ENCODE measurements at places on chromosomes 12 and 14. TPM values are rescaled to one million over a fixed set of nuclear protein-coding genes. Genes with fewer than 3 reads are reported as not detected.

- no peak overlapping the region for H3K4me3 ChIP-seq
- no peaks in the 10 kb centered on the region for H3K4me1 ChIP-seq
- no peak overlapping the region for H3K27ac ChIP-seq
Measured at GRCh38 chr12:2844786-2845185, 10.0 kb upstream of the NRIP2 start.

GRCh38 chr12:113050795-113051194, 5.7 kb upstream of the DTX1 start:
- H3K36me3 ChIP-seq, result no peaks in the 10 kb centered on the region
- DNase-seq, result no peak
- H3K4me3 ChIP-seq, result no peak overlapping the region

GRCh38 chr14:20782280-20782890, 1.3 kb downstream of the RNASE6 start:
- H3K4me3 ChIP-seq, result peak overlapping the region; percentile 82
- no peak for DNase-seq
- no peaks in the 10 kb centered on the region for H3K27me3 ChIP-seq
- no peaks in the 10 kb centered on the region for H3K36me3 ChIP-seq
- H3K27ac ChIP-seq, result peak overlapping the region; percentile 64

GRCh38 chr12:124809878-124810277, 53.8 kb downstream of the SCARB1 start:
- H3K36me3 ChIP-seq, result peaks cover 2% of the 10 kb centered on the region
- H3K4me3 ChIP-seq, result no peak overlapping the region
- no peaks in the 10 kb centered on the region for H3K4me1 ChIP-seq
- H3K27me3 ChIP-seq, result no peaks in the 10 kb centered on the region
- DNase-seq, result no peak

DNA sequence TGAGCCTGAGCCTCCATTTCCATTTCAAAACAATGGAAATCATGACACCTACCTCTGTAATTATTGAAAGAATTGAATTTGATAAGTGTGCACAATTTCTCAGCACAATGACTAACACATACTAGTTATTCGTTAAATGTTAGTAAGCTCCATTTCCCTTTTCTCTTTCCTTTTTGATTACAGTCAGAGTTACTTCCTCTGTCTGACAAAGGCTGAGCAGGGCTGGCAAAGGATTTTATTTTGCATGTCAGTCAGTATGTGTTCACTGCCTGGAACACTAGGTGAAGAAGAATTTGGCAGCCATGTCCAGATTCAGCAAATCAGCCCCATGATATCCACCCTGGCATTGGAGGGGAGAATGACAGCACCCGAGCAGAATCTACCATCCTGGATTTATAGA, 12.2 kb upstream of the RHOJ start:
- no peak overlapping the region for H3K27ac ChIP-seq
- H3K36me3 ChIP-seq, result no peaks in the 10 kb centered on the region
- no peak for DNase-seq
- H3K4me3 ChIP-seq, result no peak overlapping the region

DNA sequence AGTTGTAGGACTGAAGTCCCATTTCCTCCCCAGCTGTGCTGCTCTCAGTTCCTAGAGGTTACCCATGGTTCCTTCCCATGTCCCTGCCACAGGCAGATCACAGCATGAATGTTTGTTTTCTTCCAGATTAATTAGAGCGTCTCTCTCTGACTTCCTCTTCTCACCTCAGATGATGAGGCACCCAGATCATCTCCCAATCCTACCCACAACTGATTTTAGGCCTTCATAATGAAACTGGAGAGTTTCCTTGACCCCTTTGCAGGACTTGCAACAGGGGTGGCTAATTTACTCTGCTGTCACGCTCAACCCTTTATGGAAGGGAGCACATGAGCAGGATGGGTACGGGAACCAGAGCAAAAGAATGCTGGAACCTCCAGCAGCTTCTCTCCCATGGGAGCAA, 32.1 kb upstream of the TXNRD1 start:
- no peaks in the 10 kb centered on the region for H3K4me1 ChIP-seq
- no peaks in the 10 kb centered on the region for H3K36me3 ChIP-seq
- H3K4me3 ChIP-seq, result no peak overlapping the region
- H3K27ac ChIP-seq, result no peak overlapping the region

DNA sequence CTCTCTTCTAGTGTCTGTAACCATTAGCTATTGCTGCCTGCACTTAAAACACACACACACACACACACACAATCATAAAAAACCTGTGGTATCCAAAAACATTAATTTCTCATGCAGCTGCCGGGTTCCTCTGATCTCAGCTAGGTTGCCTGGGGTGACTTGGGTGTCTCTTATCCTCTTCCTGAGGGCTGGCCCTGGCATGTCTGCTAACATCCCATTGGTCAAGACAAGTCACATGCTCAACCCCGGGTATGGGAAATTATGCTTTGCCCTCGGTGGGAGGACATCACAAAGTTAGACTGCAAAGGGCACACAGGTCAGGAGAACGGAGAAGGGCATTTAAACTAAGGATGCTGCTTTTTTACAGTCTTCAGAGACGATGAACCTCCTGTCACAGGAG, 55.7 kb downstream of the TRPV4 start:
- H3K36me3 ChIP-seq, result no peaks in the 10 kb centered on the region
- DNase-seq, result peak; percentile 52
- H3K4me1 ChIP-seq, result peaks cover 10% of the 10 kb centered on the region

GRCh38 chr14:105315211-105315721, 718 bp downstream of the PACS2 start:
- H3K27me3 ChIP-seq, result no peaks in the 10 kb centered on the region
- H3K4me1 ChIP-seq, result peaks cover 43% of the 10 kb centered on the region

- H3K27me3 ChIP-seq, result peaks cover 9% of the 10 kb centered on the region
- no peak overlapping the region for H3K27ac ChIP-seq
- H3K4me1 ChIP-seq, result no peaks in the 10 kb centered on the region
- H3K36me3 ChIP-seq, result no peaks in the 10 kb centered on the region
- no peak for DNase-seq
Measured at GRCh38 chr12:108215458-108215857, 86.4 kb downstream of the WSCD2 start.

- H3K4me3 ChIP-seq, result no peak overlapping the region
- no peak overlapping the region for H3K27ac ChIP-seq
- no peaks in the 10 kb centered on the region for H3K27me3 ChIP-seq
- peaks cover 43% of the 10 kb centered on the region for H3K4me1 ChIP-seq
Measured at GRCh38 chr14:73058922-73059673, 764 bp downstream of the RBM25 start.

- no peaks in the 10 kb centered on the region for H3K4me1 ChIP-seq
- H3K27ac ChIP-seq, result no peak overlapping the region
- no peak overlapping the region for H3K4me3 ChIP-seq
- H3K27me3 ChIP-seq, result no peaks in the 10 kb centered on the region
Measured at GRCh38 chr14:104282332-104283196, 144.2 kb downstream of the KIF26A start.

DNA sequence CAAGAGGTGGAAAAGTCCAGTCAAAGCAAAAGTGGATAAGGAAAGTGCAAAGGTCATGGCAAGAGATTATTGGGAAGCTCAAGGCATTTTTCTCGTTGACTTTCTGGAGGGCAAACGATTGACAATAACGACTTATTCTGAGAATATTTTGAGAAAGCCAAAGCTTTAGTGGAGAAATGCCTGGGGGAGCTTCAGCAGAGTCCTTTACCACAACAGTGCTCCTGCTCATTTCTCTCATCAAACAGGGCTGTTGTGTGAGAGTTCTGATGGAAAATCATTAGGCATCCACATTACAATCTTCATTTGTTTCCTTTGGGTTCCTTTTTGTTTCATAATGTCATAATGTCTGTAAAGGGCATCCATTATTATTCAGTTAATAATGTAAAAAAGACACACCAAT, 26.9 kb downstream of the PRB3 start:
- no peaks in the 10 kb centered on the region for H3K4me1 ChIP-seq
- peaks cover 1% of the 10 kb centered on the region for H3K36me3 ChIP-seq
- no peaks in the 10 kb centered on the region for H3K27me3 ChIP-seq
- no peak overlapping the region for H3K27ac ChIP-seq
- no peak for DNase-seq

DNA sequence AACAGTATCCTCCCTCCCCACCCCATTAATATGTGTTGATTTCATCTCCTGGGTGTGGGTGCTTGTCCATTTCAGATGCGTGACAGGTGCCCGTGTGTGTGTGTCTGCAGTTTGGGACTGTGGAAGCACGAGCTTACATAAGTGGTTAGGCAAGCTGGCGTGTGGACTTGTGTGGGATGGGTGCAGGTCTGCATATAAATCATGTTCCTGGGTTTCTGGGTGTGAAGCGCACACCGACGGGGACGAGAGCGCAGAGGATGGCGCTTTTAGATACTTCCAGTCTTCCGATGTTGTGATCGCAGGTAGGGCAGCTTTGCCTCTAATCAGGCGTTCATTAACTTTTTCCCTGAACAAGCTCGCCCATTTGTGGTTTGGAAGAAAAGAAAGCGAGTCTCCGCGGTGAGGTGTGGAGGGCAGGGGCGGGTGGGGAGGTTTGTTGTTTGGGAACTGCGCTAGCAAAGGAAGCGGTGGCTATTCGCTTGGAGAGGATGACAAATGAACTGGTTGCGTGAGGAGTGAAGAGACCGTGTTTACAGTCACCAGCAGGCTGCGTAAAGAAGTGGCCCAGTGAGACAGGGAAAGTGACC, 865 bp downstream of the RGS6 start:
- H3K36me3 ChIP-seq, result no peaks in the 10 kb centered on the region
- H3K4me1 ChIP-seq, result peaks cover 25% of the 10 kb centered on the region
- peak overlapping the region; percentile 75 for H3K27ac ChIP-seq
- H3K27me3 ChIP-seq, result peaks cover 52% of the 10 kb centered on the region

- no peaks in the 10 kb centered on the region for H3K27me3 ChIP-seq
- H3K4me3 ChIP-seq, result no peak overlapping the region
- peaks cover 68% of the 10 kb centered on the region for H3K4me1 ChIP-seq
- no peak overlapping the region for H3K27ac ChIP-seq
Measured at GRCh38 chr12:93780101-93780641, 103.0 kb downstream of the CRADD start.

GRCh38 chr12:97801471-97802059, 339.0 kb downstream of the RMST start:
- no peak for DNase-seq
- H3K27ac ChIP-seq, result no peak overlapping the region
- no peaks in the 10 kb centered on the region for H3K4me1 ChIP-seq
- no peak overlapping the region for H3K4me3 ChIP-seq

- no peak overlapping the region for H3K4me3 ChIP-seq
- peaks cover 13% of the 10 kb centered on the region for H3K36me3 ChIP-seq
- DNase-seq, result no peak
- H3K4me1 ChIP-seq, result peaks cover 86% of the 10 kb centered on the region
- H3K27ac ChIP-seq, result no peak overlapping the region
Measured at GRCh38 chr12:104505095-104505818, 48.5 kb downstream of the CHST11 start.

DNA sequence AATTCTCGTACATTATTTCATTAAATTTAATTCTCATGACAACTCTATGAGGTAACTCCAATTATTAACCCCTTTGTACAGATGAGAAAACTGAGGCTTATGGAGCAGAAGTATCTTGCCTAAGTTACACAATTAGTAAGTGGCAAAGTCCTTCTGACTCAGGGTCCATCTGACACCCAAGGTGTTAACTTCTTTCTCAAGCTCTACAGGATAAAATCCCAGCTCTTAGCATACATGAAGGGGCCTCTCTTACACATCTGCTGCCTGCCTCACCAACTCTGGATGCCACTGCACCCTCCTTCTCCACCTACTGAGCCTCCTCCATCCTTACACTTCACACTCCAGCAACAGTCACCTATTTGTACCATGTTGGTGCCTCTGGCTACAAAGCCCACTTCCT, 4.3 kb upstream of the KRT72 start:
- no peak overlapping the region for H3K27ac ChIP-seq
- H3K4me1 ChIP-seq, result peaks cover 75% of the 10 kb centered on the region
- H3K4me3 ChIP-seq, result no peak overlapping the region
- DNase-seq, result no peak
- H3K36me3 ChIP-seq, result no peaks in the 10 kb centered on the region

DNA sequence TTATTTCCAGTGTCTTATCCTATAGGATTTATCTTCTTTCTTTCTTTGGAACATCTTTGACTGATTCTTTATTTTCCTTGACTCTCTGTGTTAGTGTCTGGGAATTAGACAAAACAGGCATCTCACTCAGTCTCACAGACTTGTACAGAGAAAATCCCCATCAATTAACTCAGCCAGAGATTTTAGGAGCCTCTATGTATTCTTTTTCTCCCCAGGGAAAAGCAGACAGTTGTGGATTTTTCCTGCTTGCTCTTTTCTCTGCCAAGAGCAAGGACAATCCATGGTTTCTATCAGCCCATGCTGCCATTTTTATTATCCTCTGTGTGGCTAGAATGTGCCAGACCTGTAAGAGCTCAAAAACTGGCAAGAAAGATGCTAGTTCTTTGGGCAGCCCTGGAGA, 595.1 kb downstream of the SNAPC1 start:
- H3K36me3 ChIP-seq, result peaks cover 2% of the 10 kb centered on the region
- H3K4me3 ChIP-seq, result no peak overlapping the region

DNA sequence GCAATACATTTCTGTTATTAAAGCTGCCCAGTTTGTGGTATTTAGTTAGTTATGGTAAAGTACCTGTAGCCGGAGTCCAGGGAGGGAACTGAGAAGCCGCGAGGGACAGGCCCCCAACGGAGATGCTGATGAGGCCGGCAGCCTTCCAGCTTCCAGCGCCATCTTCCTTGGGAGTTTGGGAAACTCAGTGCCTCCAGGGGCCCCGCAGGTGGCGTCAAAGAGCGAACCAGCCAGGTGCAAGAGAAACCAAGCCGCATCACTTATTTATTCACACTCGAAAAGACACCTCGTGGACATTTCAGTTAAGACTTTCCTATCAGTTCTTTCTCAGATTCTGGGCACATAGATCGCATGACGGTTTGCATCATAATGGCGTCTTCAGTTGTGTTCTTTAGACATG, 216.6 kb downstream of the GLT1D1 start:
- H3K27ac ChIP-seq, result no peak overlapping the region
- H3K36me3 ChIP-seq, result no peaks in the 10 kb centered on the region
- H3K4me3 ChIP-seq, result no peak overlapping the region
- no peaks in the 10 kb centered on the region for H3K4me1 ChIP-seq

DNA sequence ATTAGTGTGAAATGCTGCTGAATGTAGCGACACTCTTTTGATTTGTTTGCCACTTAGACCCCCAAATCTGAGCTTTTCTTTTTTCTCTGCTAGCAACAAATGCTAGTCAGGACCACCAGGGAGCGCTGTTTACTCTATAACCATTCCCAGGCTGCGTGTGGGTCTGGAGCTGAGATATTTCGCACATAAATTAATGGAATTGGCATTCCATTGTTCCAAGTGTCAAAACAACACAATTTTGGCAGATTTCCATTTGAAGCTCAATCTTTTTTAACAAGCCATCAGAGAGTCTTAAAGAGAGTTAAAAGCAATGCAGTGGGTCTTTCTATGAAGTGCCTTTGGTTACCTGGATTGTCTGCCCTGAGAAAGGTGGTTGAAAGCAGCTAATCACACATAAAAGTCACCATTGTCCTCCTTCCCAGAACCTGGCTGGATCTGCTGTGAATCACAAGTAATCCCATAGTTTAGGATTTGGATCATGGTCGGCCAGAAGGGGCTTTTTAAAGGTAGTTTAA, 7.4 kb upstream of the TMEM132C start:
- peaks cover 2% of the 10 kb centered on the region for H3K36me3 ChIP-seq
- no peak overlapping the region for H3K4me3 ChIP-seq

CPNE8 gene
- total RNA-seq, result 3.5 TPM

MGAT4C gene
- total RNA-seq, result not detected

TMEM30B gene
- 3.4 TPM for total RNA-seq

GPR162 gene
- total RNA-seq, result 0.72 TPM

CDKL1 gene
- total RNA-seq, result 9.3 TPM

RAPGEF3 gene
- 1.4 TPM for total RNA-seq

C12orf75 gene
- 68.6 TPM for total RNA-seq

LRRIQ1 gene
- not detected for total RNA-seq

CLEC6A gene
- not detected for total RNA-seq

NPFF gene
- total RNA-seq, result not detected

NTF3 gene
- not detected for total RNA-seq

C12orf60 gene
- total RNA-seq, result 2.4 TPM

FBLN5 gene
- 3.0 TPM for total RNA-seq

TMTC1 gene
- 0.51 TPM for total RNA-seq
